ENCODE measurements at places on chromosomes 11 and 22.

DNA sequence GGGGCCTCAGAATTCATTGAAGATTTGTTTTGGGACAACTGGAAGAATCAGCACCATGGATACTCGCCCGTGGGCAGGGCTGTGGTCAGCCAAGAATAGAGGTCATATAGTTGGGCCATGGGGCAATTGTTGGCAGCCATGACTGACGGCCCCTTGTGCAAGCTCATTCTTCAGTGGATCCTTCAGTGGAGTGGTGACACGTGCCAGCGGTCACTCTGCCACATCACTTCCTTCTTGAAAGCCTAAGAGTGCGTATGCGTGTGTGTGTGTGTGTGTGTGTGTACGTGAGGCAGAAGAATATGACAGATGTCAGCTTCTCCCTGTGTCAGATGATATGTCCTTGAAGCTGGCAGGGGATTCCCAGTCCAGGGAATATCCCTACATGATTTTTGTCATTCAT is 1.8 kb upstream of the IL18BP start:
- no peak for DNase-seq

- no peak for DNase-seq
These were observed 287.7 kb downstream of the TMEM135 start for GRCh38 chr11:87325490-87325872.

DNA sequence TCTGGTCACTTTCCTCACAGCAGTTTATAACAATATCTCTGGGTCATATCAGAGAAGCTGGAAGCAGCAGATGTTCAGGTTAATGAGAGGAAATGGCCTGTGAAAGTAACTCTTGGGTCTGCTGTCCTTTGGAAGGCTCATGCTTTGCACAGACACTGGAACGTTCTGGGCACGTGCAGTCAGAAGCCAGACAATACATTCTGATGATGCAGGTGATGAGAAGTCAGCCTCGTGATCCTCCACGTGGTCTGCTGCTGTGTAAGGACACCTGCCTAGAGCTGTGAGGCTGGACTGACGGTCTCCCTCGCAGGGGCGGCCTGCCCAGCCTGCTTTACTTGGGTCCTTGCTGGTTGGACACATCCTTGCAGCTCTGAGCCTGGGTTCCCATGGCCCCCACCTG is 18.8 kb upstream of the ADORA2A start:
- DNase-seq, result no peak

GRCh38 chr22:39518144-39518786 is 2.1 kb upstream of the ATF4 start:
- no peak for DNase-seq

DNA sequence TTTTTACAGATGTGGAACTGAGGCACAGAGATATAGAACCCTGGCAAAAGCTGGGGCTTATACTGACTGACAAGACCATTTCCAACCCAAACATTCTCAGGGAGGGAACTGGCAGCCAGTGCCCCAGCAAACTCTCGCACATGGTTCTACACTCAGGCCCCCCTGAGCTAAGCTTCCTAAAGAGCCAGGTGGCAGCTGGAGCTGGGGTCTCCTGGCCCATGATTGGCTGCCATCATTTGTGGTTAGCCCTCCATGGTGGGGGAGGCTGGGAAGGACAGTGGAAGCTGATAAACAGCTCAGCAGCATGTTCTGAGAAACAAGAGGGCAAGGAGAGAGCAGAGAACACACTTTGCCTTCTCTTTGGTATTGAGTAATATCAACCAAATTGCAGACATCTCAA is at the start of gene RAG1:
RAG1 (plus strand) TSS at position 314 of the 400 bp plus-strand sequence. CDS start 5,298 bp downstream, outside the sequence.
- no peak for DNase-seq

- no peak for DNase-seq
These were observed 8.7 kb downstream of the ALDH3B2 start for GRCh38 chr11:67665541-67666302.

- DNase-seq, result no peak
These were observed 11.5 kb upstream of the SLC22A6 start for GRCh38 chr11:62996271-62996670.

DNA sequence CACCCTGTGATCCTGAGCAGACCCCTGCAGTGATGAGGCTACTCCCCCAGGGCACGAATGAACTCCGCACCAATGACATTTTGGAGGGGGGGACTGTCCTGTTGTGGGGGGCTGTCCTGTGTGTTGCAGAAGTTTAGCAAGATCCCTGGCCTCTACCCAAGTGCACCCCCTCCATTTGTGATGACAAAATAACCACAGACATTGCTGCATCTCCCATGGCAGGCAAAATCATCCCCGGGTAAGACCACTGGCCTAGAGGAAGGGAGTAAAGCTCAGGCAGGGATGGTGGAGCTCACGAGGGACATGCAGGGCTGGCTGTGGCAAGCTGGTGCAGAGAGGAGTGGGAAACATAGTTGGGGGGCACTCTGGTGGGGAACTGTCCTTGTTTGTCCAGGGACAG is 40.6 kb downstream of the NECTIN1 start:
- no peak for DNase-seq

GRCh38 chr22:37314315-37315074 is 32.2 kb downstream of the CYTH4 start:
- DNase-seq, result no peak

DNA sequence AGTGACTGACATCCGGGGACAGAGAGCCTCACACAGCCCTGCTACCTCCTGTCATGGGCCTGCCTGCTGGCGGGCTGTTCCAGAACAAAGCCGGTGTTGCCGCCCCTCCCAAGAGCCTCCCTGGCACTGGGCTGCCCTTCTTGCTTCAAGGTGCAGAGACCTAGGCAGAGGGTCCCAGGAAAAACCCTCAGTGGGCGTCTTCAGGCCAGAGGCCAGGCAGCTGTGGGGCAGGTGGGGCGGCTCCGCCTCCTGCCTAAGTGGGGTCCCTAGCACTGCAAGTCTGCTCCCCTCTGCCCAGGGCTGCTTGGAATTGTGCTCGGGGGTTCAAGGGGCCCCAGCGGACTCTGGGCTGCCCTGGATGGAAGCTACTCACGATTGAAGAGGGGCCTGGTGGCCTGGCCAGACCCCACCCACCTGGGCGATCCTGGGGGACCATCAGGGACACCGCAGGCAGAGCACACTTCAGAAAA is 20.4 kb upstream of the GNB1L start:
- no peak for DNase-seq

GRCh38 chr11:58965246-58965985 is 26.1 kb downstream of the GLYATL1 start:
- DNase-seq, result no peak

GRCh38 chr11:102413497-102413896 is 39.1 kb downstream of the TMEM123 start:
- DNase-seq, result no peak

DNA sequence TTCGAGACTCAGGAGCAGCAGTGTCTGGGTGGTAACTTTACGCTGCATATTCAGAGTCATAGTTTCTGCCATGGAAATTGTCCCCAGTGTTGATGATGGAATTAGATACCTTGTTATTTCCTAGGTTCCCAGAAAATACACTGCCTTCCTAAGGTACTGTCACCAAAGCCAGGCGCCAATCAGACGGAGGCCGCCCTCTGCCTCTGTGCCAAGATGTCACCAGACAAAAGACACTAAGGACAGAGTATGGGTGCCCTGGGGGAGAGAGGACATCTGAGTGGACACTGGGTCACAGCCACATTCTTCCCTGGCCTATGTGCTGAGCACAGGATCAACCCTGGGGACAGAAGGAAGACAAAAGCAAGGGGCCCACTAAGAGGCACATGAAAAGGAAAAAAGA is 11.2 kb downstream of the PLA2G6 start:
- DNase-seq, result no peak

DNA sequence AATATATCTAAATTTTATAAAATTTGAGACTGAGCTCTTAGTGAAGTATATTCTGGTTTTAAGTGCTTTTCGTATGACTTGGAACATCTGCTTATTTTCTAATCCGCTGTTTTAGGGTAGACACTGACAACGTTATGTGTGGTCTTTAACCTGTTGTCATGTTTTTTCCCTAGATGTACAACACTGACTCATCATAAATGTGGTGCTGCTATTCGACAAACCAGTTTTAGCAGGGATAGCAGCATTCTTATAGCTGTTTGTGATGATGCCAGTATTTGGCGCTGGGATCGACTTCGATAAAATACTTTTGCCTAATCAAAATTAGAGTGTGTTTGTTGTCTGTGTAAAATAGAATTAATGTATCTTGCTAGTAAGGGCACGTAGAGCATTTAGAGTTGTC is 23.8 kb upstream of the HIKESHI start:
- DNase-seq, result no peak

- DNase-seq, result no peak
These were observed 60.5 kb downstream of the BCR start for GRCh38 chr22:23240639-23241389.

DNA sequence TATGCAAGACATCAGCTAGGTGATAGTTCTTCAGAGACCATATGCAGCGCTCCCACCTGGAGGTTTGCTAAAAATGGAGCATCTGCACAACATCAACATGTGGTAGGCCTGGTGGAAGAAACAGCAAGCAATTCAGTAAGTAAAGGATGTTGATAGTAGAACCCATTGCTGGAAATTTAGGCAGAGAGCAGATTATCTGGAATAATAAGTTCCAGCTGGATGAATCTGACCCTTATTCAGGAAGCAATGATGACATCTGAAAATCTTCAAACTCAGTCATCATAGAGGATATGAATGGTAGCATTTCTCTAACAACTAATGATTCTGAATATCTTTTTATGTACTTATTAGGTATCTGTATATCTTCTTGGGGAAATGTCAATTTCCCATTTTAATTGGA is 225.2 kb upstream of the ANO3 start:
- DNase-seq, result no peak

DNA sequence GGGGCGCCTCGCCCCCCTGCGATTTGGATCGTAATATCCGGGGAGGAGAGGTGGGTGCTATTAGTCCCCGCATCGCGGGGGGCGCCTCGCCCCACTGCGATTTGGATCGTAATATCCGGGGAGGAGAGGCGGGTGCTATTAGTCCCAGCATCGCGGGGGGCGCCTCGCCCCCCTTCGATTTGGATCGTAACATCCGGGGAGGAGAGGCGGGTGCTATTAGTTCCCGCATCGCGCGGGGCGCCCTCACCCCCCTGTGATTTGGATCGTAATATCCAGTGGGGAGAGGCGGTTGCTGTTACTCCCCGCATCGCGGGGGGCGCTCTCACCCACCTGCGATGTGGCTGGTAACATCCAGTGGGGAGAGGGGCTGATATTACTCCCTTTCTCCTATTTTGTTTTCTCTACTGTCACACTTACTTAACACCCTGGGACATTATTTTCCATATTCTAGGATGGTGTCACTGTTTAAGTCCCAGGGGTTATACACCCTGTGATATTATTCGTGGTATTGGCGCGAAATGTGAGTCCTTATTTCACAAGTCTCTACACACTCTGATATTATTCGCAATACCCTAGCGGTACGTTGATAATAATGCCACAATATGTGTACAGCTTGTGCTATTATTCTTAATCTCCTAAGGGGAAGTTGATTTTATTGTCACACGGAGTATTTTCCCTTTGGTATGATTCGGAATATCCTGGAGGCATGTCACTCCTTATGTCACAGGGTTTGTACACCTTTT is 57.8 kb upstream of the ALDH3B2 start:
- DNase-seq, result no peak

- no peak for DNase-seq
These were observed 113.1 kb downstream of the CADM1 start for GRCh38 chr11:115391160-115391559.

DNA sequence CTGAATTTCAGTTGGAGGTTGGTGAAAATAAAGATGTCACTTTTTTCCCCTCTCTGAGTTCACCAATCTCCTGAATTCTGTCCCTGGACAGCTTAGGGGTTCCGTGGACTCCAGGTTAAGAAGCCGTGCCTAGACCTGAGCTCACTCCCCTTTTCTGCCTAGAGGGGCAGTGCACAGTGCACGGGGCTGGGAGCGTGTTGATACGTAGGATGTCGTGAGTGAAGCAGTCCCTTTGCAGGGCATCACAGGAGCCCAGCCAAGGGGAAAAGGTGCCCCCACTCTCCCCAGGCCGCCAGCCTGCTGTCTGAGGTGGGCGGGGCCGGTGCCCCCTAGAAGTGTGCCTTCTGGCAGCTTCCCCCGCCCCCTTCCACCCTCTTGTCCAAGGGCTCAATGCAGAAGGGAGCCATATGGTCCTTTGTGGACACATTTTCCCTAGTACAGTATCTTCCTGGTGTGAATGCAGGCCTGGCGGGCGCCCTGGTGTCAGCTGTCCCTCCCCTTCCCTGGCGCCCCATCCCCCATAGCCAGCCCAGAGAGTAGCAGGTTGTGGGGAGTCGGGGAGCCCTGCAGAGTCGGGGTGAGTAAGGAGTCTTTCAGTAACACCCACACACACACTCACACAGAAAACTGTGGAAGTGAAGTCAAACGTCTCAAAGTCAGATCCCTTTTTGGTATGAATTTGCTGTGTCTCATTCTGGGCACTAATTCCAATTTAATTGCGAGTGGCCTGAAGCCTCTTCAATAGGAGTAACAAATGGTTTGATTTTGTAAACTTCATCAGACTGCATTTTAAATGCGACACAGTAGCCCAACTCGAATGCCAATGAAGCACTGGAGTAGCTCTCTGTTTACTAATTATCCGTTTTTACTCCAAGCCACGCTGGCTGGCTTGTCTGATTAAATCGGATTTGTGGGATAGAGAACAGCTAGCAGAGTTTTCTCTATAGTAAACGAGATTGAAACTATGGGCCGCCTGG is 67.5 kb upstream of the NNMT start:
- no peak for DNase-seq

DNA sequence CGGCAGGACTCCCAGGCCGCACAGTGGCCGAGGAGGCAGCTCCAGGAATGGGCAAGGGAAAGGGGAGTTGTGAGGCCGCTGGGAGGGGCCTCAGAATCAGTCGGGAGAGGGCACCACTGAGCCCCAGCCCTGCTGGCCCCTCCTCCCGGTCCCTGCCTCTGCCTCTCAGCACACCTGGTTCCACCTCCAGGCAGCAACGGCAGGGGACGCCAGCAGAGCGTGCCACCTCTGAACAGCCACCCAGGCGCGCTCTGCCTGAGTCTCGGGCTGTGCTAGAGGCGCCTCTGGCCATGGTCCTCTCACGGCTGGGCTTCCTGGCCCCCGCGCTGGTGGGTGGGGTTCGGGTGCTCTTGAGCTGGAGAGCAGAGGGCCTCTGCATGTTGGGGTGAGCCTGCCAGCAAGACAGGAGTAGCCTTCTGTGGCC is 33.0 kb downstream of the MOB2 start:
- no peak for DNase-seq

DNA sequence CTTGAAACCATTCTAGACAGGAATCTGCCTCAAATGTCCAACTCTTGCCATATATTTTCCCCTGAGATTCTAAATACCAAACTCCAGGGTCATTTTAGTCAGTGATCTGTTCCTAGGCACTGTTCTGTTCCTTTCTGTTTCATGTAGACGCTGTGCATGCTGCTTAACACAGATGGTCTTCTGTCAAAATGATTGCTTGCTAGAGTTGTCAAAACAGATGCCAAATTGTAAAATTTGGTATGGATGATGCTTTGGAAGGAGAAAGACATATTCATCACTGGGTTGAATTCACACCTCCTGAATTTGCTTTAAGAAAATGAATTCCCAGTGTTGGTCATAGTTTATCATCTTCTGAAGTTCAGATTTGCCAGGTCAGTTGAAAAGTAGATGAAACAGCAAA is 425.9 kb downstream of the ETS1 start:
- DNase-seq, result no peak
